Activated CD4-positive, alpha-beta memory T cell treated with anti-CD3 and anti-CD28 coated beads, Interleukin-2, amount 10 ng/mL, durations not matched to agents 7 days and 5 days (primary cell): ENCODE measurements at places on chromosomes 11 and 22.
A peak's percentile ranks its signal among the peaks of the same experiment; 100 is the strongest.

GRCh38 chr22:44933666-44934453, 75.9 kb downstream of the PHF21B start:
- DNase-seq, result no peak

DNA sequence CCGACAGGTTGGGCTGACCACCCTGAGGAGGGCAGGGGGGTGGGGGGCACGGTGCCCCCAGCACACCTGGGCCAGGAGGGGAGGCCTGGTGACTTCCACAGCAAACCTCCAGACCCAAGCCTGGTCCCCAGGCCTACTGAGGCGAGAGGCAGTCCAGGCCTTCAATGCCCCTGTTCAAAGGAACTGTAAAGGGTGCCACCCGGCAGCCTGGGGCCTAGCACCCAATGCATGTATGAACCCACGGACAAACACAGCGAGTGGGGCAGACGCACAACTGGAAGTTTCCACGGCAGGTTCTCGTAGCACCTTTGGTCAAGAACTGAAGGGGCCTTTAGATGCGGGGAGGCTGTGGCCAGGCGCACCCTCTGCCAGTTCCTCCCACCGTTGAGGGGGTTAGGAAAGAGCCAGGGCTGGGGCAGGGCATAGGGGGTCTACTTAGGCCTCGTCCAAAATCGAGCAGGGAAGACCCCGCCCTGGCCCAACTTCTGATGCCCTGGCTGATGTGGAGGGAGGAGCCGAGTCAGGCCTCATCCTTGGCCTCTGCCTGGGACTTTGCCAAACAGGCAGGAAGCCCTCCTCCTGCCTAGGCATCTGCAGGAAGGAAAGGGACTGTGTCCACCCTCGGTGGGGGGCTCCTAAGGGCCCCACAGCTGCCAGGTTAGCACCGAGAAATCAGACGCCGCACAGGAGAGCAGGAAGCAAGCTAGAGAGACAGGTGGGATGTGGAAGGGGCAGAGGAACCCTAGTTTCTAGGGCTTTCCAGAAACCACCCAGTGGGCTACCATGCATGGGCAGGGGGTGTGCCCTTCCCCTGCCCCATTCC, 6.6 kb downstream of the CBX6 start:
- no peak for DNase-seq

GRCh38 chr11:129705933-129706332, 109.7 kb upstream of the TMEM45B start:
- DNase-seq, result no peak

- DNase-seq, result no peak
These were observed 202.5 kb downstream of the SBF2 start for GRCh38 chr11:10091314-10092045.

DNA sequence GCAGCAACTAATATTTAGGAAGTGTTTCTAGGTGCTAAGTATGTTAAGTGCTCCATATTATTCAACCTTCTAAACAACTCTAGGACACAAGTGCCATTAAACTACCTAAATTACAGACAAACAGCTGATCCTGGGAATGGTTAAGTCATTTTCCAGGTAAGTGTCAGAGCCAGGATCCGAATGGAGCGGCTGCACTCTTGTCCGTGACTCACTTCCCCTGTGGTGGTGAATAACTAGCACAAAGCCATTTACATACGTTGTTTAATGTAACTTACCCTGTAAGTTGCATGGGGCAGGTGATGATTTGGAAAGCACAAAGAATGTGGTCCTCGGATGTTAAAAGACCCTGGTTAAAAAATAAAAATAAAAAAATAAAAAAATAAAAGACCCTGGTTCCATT, 8.8 kb upstream of the PRG2 start:
- DNase-seq, result no peak

GRCh38 chr11:115920092-115920461, 415.9 kb upstream of the CADM1 start:
- DNase-seq, result no peak

DNA sequence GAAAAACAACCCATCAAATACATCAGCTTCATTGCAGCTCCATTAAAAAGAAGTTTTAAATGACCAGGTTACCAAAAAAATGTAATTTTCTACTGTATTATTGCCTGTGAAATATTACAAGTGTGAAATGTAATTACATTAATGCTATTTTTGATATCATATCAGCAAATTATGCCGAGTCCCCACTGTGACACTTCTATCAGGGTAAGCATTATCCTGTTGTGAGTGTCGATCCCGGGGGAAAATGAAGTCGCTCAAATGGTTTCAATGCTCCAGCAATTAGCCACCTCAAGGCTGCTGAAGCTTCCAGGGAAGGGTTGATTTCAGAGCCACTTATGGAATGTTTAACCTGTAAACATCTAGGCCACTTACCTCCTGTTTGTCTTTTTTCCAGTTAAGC, 70.4 kb downstream of the RCN1 start:
- DNase-seq, result no peak

DNA sequence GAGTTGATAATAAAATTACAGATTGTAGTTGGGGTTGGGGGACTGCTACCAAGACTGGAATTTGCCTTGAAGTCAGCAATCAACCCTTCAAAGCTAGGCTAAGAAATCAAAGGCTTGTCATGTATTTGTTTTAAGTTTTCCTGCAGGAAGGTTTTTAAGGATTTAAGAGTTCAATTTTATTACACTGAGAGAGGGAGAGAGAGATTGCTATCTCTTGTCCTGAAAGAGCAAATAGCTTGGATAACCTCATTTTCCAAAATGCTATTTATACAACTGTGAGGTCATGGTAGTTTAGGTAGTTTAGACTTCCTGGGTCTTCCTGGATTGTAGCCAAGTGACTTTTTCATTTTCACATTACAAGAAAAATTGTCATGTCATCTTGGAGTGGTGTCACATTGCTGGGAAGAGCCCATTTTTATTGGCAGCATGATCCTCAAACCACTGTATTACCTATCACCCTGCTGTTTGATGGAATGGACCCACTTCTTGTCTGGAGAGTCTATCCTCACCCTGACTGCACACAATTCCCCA, 10.1 kb upstream of the PRSS23 start:
- DNase-seq, result no peak

GRCh38 chr11:18171377-18172000, 1.1 kb upstream of the MRGPRX4 start:
- DNase-seq, result no peak

GRCh38 chr22:49004484-49005399, 822.9 kb downstream of the BRD1 start:
- DNase-seq, result peak; percentile 8

GRCh38 chr11:119180729-119181676, 4.3 kb upstream of the NHERF4 start:
- DNase-seq, result no peak
